ENCODE measurements at places on chromosomes 2 and 18.

DNA sequence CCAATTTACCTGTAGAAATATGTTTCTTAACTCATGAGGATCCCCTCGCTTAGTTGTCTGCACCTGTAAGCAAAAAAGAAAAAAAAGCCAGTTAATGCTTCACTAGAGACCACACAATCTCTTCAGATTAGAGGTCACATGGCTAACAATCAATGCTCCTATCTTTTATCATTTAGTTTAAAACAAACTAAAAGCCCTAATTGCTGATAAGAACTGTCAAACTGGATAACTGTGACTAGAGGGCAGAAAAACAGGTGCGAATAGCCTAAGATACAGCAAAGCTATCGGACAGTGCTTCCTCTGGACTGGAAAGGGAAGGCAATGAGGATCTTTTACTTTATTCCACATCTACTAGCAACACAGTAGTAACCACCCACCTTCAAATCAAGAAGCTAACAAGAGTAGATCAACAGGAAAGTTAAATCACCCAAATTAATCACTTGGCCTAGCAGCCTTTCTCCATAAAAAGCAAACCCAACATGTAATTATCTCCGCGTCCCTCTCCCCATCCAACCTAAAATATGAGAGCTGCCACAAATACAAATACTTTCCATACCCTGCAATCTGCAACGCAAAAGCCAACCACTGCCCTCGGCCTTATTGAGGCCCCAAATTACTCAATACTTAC, 734 bp downstream of the SLC25A12 start:
- no peak for DNase-seq

GRCh38 chr2:29567906-29568520, 353.4 kb downstream of the ALK start:
- DNase-seq = no peak

DNA sequence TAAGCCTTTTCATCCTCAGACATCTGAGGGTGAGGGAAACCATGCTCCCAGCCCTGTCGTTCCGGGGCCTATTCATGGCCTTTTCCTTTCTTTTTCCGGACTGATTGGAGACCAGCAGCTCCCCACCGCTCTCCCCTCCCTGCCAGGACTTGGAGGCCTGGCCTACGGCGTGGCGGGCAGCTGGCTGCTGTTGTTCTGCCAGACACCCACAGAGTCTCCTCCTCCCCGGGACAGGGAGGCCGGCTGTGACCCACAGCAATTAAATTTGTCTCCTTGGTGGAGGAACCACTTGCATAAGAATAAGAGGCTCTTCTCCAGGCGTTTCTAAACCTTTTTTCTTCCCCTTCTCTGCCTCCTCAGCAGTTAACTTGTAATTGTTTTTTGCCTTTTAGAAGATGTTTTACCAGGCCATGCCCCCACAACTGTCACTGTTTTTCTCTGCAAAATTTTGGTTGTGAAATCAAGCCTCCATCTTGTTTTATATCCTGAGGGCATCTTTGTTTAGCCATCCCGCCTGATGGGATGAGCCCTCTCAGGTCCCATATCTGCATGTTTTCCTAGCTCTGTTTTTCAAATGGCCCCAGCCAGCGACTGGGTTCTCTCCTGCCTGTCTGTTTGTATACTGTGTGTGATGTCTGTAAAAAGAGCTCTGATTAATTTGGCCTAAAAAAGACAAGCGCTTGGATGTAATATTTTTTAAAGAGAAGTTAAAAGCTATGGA, 1060.0 kb upstream of the DDX18 start:
- no peak for DNase-seq

- no peak for DNase-seq
These were observed 747.5 kb upstream of the ZEB2 start for GRCh38 chr2:145267451-145267850.

- DNase-seq = no peak
These were observed 41.3 kb downstream of the TMEM18 start for GRCh38 chr2:635687-636621.

- no peak for DNase-seq
These were observed 95.1 kb downstream of the STRN start for GRCh38 chr2:36871068-36871707.

DNA sequence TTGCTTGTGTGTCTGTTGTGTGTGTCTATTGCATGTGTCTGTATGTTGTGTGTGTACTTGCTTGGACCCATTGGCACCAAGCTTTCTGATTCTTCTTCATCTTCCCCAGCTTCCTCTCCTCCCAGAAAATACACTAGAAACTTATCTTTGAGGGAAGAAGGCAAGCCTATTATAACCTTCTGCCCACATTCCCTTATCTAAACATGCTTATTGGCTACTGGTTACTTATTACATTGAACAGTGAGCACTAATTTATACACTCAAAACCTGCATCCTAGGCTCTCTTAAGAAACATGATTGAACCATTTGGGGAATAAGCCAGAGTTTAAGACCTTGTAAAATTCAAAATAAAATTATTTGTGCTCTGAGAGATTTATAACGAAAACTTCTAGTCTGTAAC, 26.5 kb downstream of the SLC9A4 start:
- no peak for DNase-seq

GRCh38 chr2:148028781-148029180, 7.9 kb downstream of the MBD5 start:
- no peak for DNase-seq
